GM23338 (cell line): ENCODE measurements at places on chromosomes 13 and 19.
A peak's percentile ranks its signal among the peaks of the same experiment; 100 is the strongest.

GRCh38 chr13:59392328-59392727 is 771.4 kb downstream of the DIAPH3 start:
- DNase-seq, result no peak

- peak; percentile 92 for DNase-seq
These were observed 781 bp downstream of the QPCTL start for GRCh38 chr19:45693106-45693788.

DNA sequence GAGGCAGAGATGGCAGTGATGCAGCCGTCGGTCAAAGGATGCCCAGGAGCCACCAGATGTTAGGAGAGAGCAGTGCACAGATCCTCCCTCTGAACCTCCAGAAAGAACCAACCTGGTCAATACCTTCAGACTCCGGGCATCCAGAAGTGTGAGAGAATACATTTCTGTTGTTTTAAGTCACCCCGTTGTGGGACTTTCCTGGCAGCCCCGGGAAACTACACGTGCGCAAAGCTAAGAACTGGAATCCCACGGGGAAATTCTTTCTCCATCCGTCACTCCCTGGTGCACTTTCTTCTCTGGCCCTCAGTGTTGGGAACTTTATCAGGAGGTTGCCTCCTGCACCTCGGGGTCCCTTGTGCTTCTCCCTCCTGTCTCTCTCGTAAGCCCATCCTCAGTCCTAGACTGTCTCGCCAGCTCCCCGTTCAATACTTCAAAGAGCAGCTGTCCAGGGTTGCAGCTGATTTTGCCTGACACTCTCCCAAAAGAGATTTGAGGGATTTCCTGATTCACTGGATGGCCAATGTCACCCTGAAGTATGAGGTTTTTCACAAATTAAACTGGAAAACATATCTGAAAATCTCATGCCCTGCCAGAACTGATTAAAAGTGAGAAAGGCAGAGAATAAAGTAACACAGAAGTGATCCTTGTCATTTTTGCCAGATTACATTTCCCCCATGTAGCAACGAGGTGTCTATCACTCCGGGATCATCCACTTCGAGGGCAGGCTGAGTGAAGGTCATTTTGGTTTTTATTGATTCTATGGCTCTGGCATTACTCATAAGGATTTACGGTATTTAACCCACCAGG is 136.8 kb downstream of the DCT start:
- no peak for DNase-seq

- DNase-seq, result no peak
These were observed 5.2 kb downstream of the HSH2D start for GRCh38 chr19:16148443-16149229.

GRCh38 chr13:28464861-28465460 is 30.0 kb downstream of the FLT1 start:
- no peak for DNase-seq

DNA sequence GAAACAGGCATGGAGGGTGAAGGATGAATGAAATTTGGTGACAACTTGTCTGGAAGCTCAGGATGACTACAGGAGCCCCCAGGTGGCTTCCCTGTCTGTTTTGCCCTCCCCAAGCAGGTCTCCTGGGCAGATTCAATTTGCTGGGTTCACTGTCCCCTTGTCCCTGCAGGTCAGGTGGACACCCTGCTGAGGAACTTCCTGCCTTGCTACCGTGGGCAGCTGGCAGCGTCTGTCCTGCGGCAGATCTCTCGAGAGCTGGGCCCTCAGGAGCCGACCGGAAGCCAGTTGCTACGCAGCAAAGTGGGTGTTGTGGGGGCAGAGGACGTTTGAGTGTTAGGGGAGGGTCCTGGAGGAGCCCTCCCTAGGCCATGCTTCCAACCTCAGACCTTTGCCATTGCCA is 19.1 kb downstream of the PGLS start:
- DNase-seq, result peak; percentile 73
